Activated T-cell treated with anti-CD3 and anti-CD28 coated beads for 4 hours (primary cell): ENCODE measurements at places on chromosomes 2 and 18.

- DNase-seq = no peak
These were observed 94.3 kb upstream of the ZNF516 start for GRCh38 chr18:76589316-76589715.

DNA sequence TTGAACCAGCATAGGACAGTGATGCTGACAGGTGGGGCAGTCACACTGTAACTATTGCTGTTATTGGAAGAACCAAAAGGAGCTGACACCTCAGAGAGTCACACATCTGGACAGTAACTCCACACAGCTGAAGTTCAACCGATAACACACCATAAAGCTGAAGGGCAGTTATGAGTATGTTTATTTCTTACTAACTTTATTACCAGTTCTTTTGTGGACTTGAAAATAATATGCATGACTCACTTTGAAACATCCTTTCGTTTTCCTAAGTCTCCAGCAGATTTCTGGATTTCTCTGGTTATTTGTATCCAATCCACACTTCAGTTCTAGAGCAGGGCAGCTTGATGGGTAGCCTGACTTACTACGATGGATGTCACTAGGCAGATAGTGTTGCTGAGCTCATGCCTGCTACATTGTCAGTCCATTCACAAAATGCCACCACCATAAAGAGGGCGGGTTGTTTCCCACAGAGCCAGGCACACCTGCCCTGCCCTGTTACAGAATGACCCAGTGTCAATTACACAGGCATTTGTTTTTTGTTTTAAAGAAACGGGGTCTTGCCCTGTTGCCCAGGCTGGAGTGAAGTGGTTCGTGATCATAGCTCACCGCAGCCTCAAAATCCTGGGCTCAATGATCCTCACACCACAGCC is 8.4 kb upstream of the AGBL5 start:
- DNase-seq = no peak

DNA sequence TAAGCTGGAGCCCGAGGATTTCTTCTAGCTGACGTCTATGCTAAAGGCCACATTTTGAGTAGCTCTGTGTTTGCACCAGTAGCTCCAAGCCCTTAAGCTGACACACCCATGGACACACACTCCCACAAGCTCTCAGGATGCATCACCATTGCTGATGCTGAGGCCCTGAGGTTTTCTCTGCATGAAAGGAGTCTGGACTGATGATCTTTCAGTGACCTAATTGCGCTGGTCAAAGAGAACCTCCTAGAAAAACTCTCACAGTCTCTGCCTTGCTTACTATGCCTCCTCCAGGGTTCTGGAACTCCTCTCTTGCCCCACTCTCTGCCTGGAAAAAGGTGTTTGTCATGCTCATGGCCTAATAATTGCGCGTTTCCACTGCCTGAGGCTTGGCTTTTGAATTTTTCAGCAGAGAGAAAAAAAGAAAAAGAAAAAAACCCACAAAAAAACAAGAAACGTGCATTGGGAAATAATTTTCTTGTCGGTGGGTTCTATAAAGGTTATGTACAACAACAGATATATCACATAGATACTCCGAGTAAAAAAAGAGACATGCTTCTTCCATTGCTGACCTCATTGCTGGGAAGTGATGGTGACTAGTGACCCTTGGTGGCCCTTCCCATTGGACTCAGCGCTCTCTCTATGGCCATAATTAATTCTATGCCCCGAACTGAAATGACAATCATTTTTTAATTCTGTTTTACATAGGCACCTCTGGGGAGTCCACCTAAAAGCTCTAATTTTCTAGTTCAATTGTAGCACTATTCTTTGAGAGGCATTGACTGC is 297.0 kb downstream of the TDRD15 start:
- no peak for DNase-seq

DNA sequence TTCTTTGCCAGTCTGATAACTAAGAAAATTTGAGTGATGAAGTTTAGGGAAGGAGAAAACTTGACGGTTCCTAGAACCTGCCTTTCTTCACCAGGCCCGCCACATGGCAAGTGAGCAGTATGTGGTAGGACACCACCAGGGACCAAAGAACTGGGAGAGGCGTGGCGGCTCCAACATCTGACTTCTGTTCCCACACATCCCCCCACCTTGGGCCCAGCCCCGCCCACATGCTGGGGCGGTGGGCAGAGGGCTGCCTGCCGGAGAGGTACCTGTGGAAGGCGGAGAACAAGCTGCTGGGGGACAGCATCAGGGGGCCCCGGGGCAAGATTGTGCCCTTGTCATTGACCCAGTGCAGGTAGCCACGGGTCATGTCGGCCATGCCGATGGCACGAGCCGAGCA is 75.0 kb downstream of the EMILIN2 start:
- DNase-seq = no peak

DNA sequence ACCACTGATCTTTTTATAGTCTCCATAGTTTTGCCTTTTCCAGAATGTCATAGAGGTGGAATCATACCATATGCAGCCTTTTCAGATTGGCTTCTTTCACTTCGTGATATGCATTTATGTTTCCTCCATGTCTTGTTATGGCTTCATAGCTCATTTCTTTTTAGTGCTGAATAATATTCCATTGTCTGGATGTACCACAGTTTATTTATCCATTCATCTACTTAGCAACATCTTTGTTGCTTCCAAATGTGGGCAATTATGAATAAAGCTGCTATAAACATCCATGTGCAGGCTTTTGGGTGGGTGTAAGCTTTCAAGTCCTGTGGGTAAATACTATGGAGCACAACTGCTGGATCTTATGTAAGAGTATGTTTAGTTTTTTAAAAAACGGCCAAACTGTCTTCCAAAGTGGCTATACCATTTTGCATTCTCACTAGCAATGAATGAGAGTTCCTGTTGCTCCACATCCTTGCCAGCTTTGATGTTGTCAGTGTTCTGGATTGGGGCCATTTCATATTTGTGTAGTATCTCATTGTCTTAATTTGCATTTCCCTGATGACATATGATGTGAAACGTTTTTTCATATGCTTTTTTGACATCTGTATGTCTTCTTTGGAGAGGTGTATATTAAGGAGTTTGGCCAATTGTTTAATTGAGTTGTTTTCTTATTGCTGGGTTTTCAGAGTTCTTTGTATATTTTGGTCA is 20.6 kb downstream of the STPG4 start:
- no peak for DNase-seq

DNA sequence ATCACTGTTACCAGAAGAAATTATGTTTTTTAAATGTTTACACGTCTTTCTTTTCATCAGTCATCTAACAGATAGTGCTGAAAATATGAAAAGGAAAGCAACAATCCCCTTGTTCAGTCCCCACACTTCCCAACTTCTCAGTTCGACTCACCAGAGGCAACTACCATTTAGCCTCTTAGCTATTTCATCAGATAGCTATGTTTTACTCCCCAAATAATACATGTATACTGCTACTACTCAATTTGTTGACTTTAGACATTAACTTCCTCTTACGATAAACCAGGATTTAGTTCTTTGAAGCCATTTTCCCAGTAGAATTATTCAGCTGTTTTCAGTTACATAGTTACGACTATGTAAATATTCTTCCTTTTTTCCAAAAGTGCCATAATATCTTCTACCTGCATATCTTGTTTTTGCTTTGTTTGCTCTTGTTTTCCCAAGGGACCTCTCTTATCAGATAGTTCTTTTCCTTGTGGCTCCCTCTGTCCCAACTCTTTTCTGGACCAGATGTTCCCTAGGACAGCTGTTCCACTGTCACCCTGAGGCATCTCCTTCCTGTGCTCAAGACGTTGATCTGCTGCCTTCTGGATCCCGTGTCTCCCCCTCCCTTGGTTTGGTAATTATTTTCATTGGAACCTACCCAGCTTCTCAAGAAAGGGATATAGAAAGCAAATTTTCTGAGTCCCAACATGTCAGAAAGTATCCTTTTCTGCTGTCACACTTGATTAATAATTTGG is 289.3 kb upstream of the TANK start:
- DNase-seq = no peak

DNA sequence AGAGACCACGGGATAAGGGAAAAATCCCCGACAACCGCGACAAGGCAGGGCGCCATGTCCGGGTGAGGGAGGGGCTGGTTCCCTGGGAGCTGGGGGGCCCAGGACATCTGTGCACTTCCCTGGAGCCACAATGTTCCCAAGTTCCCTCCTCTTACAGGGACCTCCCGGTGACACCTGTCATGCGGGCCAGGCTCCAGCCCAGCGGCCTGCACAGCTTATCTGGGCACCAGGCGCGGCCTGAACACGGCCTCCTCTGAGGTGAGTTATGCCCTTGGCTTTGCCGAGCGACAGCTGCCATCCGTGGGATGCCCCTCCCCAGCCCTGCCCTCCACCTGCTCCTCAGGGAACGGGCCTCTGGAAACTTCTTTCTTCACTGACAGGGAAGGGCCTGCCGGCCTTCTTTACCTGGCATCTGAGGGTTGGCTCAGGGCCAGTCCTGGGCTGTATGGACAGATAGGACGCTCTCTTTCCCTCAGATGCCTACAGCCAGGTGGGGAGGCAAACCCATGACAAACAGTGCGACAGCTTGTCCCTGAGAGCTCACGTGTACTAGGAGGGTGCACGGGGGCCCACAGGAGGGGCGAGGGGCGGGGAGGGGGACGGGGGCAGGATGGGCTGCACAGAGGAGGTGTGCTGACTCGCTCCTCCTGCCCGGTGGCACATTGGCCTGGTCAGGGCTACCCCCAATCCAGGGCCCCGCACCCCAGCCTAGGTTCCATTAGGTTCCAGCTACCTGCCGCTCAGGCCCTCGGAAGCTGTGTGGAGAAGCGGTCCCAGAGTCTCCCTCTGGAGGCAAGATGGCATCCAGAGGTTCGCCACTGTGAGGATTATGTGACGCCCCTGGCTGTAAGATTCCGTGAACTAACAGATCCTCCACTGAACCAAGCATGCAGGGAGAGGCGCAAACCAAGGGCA is 34.9 kb upstream of the HPCAL1 start:
- no peak for DNase-seq

DNA sequence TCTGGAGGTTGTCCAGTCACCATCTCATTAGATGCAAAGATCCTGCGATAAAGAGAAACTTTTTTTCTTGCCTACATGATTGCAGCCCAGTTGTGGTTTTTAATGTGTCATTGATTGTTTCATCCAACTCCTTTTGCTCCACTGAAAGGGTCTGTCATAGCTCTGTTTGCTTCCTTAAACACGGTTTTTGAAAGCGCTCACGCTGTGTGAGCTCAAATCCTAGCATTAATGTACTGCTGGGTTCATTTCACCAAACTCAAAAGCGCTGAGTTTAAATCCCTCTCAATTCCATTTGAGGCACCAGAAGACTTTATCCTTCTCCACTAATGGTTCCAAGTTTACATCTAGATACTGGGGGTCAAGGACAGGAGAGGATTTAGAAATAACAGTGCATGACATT is 53.6 kb downstream of the CDK15 start:
- no peak for DNase-seq

- DNase-seq = no peak
These were observed 129.7 kb downstream of the MAP4K4 start for GRCh38 chr2:101827246-101827645.

DNA sequence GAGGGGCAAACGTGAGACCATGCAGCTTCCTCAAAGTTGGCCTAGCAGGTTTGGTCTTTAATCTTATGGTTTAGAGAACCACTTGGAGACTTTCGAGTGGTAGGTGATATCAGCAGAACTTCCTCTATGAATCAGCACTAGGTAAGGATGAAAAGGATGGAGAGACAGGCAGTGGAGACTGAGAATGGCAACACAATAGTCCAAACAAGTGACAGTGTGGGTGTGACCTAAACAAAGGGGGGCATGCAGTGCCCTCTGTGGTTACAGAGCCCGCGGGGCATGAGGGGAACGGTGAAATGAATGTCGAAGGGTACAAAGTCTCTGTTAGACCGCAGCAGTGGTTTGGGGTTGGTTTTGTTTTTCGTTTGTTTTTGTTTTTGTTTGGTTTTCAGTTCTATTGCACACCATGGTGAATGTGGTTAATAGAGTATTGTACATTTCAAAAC is 143.9 kb downstream of the L3MBTL4 start:
- DNase-seq = no peak

DNA sequence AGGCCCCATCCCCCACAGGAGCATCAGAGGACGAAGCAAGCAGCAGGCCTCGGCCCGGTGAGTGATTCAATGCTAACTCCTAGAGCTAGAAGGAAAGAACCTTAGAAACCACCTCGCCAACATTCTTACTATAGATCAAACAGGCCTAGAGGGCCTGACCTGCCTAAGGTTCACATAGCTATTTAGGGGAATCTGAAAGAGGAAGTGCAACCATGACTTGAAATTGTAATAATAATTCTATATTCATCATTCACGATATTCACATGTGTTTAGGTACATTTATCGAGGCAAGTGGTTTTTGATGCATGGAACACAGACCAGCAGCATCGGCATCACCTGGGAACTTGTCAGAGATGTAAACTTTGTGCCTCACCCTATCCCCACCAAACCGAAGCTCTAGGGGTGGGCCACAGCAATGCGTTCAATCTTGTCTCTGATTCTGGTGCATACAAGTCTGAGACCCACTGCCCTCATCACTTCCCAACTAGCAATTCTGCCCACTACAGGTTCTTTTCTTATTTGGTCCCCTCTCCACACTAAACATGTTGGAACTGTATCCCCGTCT is 78.0 kb upstream of the DNMT3A start:
- DNase-seq = no peak

DNA sequence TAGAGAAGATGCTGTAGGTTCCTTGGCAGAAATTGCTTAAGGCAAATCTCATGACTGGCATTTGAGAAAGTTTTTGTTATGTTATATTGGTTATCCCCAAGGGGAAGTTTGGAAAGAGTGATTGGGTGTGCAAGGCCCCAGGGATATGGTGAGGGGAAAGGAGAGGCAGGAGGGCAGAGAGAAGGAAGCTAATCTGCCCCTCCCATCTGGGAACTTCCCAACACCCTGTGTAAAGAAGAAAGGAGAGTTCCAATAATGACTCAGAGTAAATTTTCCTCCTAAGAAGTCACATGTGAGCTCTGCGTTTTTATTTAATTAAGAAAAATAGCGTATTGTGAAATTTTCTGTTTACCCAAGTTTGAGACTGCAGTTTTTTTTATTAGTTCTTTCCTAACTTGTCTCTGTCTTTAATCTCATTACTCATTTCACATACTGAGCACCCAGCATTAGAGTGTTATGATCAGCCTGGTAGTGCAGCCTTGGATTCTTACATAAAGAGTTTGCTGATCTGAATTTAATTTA is 3.1 kb upstream of the KYNU start:
- no peak for DNase-seq
